ENCODE measurements at places on chromosomes 5 and 9. TPM values are rescaled to one million over a fixed set of nuclear protein-coding genes. Genes with fewer than 3 reads are reported as not detected.

GRCh38 chr5:5141625-5142525, 1.7 kb downstream of the ADAMTS16 start:
- peak; percentile 87 for DNase-seq

DNA sequence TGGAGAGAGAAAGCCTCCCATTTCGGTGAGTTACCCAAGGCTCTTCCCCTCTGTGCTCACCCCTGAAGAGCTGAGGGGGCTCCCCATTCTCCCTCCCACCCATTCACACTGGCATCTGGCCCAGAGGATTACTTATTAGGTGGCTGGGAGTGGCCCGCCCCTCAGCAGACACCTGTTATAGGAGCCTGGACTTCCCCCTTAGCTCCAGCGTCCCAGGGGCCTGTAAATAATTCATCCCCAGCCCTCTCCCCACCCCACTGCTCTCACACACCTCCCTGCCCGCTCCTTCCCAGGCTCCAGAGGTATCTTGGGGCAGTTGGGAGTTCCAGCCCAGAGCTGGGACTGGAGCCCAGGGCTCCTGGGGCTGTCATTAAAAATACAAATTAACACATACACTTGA, 11.6 kb upstream of the SLC6A7 start:
- no peak for DNase-seq

The DPYSL3 gene
- 455 TPM for total RNA-seq

GRCh38 chr9:113484258-113484730, 20.8 kb downstream of the RGS3 start:
- no peak for DNase-seq

The RALGDS gene
- 15.5 TPM for total RNA-seq

The HMCN2 gene
- 2.6 TPM for total RNA-seq

DNA sequence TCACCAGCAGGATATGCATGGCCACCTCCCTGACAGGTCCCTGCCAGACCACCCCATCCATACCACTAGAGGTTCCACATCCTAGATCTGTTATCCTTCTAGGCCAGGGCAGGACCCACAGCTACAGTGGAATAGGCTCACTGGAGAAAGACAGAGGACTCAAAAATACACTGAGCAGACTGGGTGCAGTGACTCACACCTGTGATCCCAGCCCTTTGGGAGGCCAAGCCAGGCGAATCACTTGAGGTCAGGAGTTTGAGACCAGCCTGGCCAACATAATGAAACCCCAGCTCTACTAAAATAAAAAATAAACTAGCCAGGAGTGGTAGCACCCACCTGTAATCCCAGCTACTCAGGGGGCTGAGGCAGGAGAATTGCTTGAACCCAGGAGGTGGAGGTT, 56.5 kb upstream of the TESK1 start:
- DNase-seq: no peak
